CD14-positive monocyte (primary cell): ENCODE measurements at places on chromosomes 3 and 15.
A peak's percentile ranks its signal among the peaks of the same experiment; 100 is the strongest.

DNA sequence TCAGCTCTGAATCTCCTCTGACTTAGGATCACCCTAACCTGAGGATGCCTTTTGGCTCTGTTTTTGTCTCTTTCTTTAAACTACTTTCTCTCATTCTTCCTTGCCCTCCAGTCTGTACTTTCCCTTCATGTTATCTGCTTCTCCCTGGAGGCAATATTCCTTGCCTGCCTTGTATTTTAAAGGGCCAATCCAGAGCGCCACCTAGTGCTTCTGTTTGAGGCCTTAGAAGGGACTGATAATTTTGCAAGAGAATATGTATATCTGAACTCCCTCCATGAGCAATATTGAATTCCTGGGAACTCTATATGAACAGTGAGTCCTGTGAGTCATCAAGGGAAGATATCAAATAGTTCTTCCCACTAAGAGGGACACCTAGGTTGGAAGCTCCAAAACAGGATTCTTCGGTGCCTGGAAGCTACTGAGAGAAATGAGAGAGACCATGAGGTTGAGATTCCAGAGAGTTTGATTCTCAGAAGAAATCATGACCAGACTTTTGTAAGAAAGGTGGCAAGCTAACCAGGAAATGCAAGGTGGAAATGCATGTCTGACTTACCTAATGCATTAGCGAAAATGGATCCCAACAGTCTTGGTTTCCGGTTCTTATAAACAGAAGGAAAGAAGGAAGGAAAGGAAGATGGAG is 203.8 kb upstream of the CD96 start:
- DNase-seq = no peak

- peak; percentile 7 for DNase-seq
These were observed 1264.3 kb upstream of the ALCAM start for GRCh38 chr3:104102386-104102785.

DNA sequence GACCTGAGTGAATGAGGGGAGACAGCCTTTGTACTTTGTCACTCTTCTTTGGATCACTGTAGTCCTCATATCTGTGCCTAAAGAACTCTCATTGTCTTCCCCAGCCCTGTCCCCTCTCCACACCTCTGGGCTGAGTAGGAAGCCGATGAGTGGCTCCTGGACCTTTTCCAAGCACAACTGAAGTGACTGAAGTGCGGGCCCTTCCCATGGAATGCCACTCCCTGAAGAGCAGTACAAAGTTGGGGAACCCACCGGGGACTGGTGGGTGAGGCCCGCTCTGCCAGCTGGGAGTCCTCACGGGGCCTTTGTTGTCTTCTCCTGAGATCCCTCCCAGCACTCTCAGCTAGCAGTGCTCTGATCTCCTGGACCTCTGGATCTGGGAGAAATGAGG is 90.1 kb downstream of the AAGAB start:
- no peak for DNase-seq

GRCh38 chr3:143573610-143574303 is 274.5 kb downstream of the SLC9A9 start:
- no peak for DNase-seq

DNA sequence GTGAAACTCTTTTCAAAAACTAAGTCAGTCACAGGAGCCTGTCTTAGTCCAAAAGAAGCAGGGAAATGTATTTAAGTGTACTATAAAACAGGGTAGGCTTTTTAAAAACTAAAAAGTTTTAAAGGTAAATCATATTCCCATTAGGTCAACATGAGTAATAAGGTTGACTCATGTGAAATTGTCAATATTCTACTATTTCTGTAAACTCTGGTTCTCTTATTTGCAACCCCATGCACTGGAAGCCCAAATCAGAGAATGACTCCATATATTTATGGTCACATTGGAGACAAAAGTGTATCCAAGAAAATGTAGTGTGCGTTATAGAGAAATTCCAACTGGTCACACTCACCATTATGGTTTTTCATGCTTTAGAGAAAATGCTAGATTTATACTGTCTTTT is 600.3 kb upstream of the TGFBR2 start:
- no peak for DNase-seq

DNA sequence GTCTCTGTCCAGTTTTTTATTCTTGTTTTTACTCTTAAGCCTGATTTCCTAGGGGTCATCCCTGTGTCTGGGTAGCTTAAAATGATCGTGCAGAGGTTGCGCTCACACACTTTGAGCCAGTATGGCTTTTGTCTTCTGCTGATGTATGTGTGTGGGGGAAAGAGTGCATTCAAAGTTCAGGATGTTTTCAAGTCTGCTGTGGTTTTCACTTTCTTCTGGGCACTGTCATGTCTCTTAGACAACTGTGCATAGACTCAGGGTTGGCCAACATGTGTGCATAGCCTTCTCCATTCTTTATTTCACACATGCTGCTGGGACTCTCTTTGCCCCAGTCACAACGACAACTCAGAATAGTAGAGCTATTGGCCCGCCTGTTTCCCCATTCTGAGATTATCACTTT is 139.1 kb downstream of the WNT7A start:
- no peak for DNase-seq

- no peak for DNase-seq
These were observed 88.0 kb downstream of the CCNL1 start for GRCh38 chr3:157071744-157072525.

DNA sequence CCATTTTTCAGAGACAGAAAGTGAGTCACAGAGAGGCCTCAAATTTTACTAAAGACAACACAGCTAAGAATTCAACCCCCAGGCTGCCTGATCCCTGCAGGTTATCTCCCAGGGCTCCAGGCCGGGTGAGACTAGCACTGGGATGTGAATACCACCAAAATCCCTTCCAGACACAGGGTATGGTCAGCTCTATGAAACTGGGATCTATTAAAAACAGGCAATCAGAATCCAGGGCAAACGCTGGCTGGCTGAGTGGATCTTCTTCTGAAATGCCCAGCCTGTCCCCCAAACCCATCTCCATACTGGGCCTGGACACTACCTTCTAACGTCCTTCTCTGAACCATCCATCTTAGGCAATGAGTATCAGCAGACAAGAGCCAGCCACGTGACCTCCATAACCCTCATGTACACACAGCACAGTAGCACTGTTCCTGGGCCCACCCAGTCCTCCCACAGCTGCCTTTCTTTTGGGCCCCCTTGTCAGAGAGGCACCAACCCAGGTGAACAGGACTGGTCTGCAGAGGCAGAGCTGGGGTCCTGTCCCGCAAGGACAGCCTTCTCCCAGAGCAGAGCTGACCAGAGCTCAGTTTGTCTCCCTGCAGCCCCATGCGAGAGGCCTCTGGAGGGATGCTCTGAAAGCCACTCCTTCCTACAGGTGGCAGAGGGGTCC is 1.9 kb downstream of the RAB6B start:
- no peak for DNase-seq

- DNase-seq = no peak
These were observed 167.6 kb downstream of the EPHA3 start for GRCh38 chr3:89275001-89275400.
